ENCODE measurements at places on chromosomes 2 and 18.
A peak's percentile ranks its signal among the peaks of the same experiment; 100 is the strongest.

DNA sequence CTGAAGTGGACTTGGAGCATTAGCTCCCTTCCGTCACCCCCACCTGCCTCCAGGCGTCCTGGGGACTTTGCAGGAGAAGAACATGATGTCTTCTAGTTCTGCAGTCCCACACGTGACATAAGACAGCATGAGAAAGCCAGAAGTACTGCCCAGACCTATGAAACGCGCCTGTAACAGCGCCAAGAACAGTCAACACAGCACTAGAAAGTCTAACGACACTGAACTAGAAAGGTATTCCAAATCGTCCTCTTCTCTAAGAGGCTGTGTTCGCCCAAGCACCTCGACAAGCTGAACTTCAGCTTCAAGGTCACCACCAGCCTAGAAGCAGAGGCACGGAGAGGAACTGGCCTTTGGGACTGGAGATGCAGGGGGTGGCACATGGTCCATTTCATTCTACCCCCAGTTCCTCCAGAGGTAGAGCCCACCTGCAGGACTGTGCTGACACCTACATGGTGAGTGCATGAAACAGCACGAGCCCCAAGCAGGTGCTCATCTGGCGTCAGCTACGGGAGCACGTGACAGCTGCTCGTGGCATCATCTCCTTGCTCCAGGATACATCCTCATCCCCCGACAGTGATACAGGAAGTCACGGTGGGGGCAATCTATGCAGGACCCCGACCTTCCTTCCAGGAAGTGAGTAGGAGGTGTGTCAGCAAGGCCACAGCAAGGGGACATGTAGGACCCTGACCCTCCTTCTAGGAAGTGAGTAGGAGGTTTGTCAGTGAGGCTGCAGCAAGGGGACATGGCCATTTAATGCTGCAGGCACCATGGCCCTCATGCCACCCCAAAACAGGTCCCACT is 3.7 kb downstream of the HDAC4 start:
- no peak for DNase-seq

GRCh38 chr2:118130385-118130784 is 42.1 kb downstream of the INSIG2 start:
- no peak for DNase-seq

DNA sequence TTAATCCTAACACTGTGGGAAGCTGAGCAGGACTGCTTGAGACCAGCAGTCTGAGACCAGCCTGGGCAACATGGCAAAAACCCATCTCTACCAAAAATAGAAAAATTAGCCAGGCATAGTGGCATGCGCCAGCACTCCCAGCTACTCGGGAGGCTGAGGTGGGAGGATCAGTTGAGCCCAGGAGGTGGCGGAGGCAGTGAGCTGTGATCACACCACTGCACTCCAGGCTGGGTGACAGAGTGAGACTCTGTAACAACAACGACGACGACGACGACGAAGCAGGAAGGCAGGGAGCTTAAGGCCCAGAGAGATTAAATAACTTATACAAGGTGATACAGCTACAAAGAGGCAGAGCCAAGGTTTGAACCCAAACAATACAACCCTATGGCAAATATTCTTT is 37.3 kb downstream of the CFAP36 start:
- DNase-seq, result no peak

DNA sequence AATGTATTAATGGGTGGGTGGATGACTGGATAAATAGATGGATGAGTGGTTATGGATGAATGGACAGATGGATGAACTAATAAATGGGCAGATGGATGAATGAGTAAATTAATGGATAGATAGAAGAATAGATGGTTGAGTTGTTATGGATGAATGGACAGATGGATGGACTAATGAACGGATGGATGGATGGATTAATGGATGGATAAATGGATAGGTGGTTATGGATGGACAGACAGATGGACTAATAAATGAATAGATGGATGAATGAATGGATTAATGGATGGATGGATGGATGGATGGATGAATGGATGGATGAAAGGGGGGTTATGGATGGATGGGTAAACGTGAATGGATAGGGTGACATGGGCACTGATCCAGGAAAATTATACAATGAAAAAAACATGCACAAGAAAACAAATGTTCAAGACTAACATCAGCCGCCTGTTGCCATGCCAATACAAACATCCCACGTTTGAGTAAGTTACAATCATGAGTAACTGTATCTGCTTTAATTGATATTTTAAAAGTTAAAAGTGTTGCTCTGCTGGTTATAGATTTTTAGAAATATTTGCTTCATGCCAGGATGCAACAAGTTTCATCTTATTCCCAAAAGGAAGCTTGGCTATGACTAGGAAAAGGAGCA is 20.8 kb downstream of the PXDN start:
- DNase-seq, result no peak

DNA sequence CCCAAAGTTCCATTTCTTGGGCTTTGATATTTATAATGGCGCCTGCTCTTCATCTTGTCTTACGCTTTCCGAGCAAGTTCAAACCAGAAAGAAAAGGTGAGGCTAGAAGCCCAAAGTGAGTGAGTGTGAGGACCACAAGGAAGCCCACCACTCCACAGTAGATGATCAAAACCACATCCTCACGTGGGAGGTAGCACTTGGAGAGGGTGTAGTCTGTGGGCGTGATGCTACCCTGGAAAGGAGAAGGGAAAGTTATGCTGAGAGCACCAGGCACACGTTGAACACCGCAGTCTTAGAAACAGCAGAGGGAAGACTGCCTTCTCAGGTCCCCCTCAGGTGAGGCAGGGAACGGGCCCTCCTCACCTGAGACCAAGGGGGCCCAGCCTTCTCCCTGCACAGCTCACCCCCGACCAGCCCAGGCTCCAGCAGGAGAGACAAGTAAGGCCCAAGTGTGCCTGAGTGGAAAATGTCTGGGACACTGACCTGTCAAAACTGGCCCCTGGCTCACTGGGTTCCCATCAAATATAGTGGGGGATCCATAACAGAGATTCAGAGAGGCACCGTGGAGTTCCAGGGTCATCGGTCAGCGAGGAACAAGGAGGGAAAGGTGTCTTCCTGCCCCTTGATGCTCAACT is 23.6 kb downstream of the MPPE1 start:
- DNase-seq, result no peak

DNA sequence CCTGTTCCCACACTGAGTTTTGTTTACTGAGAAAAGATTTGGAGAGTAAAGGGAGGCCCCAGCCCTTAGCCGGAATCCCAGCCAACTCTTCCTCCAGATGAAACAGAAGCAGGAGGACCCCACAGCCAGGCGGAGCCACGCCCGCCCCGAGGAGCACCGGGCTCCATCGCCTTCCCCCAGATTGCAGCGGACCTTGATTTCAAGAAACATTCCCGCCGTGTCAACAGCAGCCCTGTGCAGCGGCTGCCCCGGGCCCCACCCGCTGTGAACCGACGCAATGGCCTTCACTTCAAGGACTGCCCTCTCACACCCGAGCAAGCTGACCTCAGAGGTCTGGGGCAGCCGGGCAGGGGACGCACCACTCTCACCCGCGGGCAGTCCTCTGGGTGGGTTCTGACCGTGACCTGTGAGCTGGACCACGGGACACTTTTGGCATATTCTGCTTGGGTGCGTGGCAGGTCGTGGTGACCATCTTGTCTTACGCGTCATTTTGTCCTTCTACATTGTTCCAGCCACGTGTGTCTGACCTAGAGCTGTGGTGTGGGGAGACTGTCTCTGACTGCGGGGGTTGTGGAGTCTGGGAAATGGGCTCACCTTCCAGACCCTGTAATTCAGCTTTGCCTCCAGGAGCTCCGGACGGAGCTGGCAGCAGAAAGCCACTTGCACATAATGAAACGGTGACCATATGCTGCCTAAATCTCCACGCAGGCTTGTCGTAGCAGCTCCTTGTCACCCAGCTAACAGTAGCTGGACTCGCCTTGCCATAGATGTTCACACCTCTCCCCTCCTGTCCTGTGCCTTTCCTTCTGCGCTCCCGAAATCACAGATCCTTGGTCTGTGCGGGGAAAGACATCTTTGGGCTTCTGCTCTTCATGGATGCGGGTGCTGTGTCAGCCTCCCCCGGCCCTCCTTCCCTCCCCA is 32.0 kb upstream of the INHBB start:
- DNase-seq, result no peak

DNA sequence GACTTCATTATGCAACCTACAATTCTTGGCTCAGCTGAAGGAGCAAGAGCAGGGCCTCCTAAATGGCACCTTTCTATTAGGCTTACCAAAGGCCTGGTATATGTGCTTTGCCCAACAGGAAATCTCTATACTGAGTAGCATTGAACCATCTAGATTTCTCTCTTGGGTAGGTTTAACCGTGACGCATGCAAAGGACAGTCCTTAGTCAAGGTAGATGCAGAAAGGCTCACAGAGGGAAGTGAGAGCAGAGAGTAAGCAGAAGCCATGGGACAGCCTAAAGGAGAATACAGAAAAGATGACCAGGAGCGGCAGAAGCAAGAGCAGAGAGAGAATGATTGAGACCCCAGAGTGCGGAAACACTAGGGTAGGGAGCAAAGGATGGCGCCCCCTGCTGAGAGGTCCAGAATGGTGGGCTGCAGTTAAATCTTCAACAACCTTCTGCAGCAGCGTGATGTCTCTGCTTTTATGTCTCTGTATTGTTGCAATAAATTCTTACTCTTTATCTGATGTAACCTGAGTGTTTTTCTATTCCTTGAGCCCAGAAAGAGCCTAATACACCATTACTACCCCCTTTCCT is 4.7 kb upstream of the OSBPL1A start:
- no peak for DNase-seq

GRCh38 chr2:64101141-64101591 is 43.1 kb downstream of the PELI1 start:
- DNase-seq, result no peak

- no peak for DNase-seq
Measured at GRCh38 chr2:24672589-24672988, 120.6 kb downstream of the PTRHD1 start.

- DNase-seq, result no peak
Measured at GRCh38 chr18:27645929-27646328, 460.8 kb upstream of the CHST9 start.

DNA sequence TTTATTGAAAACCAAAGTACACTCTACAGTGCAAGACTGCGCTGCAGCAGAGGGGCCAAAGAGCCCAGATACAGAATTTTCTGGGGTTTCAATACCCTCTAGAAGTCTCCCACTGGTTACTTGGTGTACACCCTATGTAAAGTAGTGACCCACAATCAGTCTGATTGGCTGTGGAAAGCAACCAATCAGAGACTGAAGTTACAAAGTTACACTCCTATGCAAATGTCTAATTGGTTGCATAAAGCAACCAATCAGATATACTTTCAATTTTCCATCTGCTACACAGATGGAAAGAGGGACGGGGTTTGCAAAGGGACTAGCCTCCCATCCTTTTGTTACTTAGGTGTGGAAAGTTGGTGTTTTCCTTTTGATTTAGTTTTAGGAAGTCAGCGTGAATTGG is 198.9 kb upstream of the SH3BP4 start:
- DNase-seq, result no peak

GRCh38 chr2:240909216-240909974 is 3.3 kb downstream of the CROCC2 start:
- DNase-seq, result no peak

GRCh38 chr2:176669398-176670174 is 400.3 kb downstream of the MTX2 start:
- no peak for DNase-seq

DNA sequence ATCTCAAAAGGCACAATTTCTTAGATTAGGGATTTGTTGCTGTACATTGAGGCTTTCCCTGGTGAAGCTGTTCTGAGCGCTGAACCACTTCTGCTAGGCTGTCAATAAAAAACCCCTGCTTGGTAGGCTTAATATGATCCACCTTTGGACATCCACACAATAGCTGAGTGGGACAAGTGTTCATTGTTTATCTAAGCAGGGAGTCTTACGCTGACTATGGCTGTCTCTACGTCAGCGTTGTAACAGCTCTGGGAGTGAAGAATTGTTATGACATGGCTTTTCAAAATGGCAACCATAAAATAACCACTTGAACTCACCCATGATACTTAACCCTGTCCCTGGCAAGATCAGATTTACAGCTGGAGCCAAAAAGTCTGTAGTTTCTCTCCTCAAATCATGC is 111.5 kb upstream of the SULT1C3 start:
- DNase-seq, result peak; percentile 37

- no peak for DNase-seq
Measured at GRCh38 chr2:125713533-125713932, 942.4 kb upstream of the GYPC start.

DNA sequence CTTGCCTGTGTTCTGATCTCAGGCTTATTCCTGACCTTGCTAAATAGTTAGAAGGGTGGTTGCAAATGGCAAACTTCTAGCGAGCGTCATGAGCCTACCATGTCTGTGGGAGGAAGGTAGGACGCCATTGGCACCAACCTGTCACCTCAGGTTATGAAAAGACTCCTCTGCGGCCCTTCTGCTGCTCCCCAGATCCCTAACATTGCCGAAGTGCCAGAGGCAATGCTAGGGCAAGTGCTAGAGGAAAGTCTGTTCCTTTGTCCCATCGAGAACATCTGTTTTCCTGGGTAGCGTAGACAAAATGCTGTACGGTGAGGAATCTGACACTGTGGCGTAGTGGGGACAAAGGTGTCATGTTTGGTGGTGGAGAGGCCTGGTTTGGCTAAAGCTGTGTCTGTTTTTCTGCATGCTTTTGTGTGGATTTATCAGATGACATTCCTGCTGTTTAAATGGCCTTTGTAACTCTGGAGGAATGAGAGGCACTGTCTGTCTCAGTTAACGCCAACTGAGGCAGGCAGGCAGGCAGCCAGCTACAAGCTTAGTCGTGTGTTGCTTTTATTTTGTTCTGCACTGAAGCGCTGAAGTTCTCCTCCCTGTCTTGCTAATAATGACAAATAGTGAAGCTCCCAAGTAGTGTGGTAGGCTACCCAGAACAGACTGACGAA is 94.1 kb downstream of the PRPF40A start:
- no peak for DNase-seq

GRCh38 chr2:225598897-225599296 is 199.4 kb downstream of the NYAP2 start:
- DNase-seq, result no peak

GRCh38 chr2:88885679-88886416 is 194.4 kb downstream of the RPIA start:
- DNase-seq, result no peak

GRCh38 chr2:23656597-23656973 is 270.3 kb downstream of the ATAD2B start:
- DNase-seq, result no peak

DNA sequence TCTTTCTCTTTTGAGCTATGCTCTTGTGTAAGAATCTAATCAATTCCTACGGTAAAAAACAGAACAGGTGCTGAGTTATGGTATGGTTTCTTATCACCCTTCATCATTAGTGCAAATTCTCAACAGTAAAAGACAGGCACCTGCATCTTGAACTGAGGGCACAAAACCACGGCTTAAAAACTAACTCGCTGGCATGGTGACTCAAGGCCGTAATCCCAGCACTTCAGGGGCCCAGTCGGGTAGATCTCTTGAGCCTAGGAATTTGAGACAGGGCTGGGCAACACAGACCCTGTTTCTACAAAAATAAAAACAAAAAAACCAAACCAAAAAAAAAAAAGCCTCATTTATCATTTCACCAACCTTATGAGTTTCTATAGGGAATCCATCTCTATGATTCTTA is 33.3 kb downstream of the THAP4 start:
- no peak for DNase-seq
